ENCODE measurements at places on chromosomes 7 and 10.
A peak's percentile ranks its signal among the peaks of the same experiment; 100 is the strongest.

GRCh38 chr7:28182071-28182471 lies 1.5 kb upstream of the JAZF1 start:
- DNase-seq = no peak

DNA sequence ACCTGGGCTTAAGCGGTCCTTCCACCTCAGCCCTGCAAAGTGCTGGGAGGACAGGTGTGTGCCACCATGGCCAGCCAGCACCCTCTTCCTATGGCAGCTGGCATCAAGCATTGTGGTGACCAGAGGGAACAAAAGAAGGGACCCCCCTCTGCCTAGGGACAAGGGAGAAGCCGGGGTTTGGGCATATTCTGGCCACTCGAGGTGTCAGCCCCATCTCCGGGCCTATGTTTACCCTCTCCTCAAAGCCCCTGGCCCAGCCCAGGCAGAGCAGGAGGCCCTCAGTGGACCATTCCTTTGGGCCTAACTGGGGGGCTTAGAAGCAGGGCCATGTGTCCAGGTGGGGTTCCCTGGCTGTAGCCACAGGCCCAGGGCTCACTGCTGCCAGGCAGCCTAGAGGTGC lies 23.9 kb downstream of the VSIR start:
- DNase-seq = no peak

DNA sequence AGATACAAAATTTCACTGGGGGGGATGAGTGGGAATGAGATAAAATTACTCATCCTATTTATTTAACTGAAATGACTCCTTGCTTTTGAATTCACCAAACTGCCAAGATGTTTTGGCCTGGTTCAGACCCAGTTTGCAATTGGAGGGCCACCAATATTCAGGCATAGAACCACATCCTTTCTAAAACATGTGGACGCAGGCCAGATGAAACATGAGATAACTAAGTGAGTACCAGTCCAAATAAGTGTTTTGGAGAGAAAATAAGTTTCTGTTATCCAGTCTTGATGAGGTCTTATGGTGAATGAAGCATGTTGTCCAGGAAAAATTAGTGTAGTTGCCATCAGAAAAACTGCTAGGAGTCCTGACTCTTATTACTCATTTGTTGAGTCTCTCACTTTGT lies 36.3 kb upstream of the PDK4 start:
- DNase-seq = no peak

DNA sequence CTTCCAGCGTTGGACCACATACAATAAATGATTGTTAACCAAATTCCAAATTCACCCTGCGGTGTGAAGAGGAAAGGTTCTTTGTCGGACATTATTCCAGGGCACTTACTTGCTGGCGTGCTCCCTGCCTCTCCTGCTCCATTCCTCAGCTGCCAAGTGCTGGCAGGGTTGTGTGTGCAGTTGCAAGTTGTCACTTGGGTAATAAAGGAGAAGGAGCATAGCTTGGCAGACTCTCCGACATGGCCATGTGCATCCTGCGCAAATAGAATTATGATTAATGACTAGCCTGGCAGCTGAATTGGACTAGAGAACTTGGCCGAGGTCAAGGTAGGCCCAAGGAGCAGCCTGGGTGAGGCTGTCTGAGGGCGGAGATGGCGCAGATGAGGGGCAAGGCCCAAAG lies 92.3 kb upstream of the ELMO1 start:
- DNase-seq = no peak

DNA sequence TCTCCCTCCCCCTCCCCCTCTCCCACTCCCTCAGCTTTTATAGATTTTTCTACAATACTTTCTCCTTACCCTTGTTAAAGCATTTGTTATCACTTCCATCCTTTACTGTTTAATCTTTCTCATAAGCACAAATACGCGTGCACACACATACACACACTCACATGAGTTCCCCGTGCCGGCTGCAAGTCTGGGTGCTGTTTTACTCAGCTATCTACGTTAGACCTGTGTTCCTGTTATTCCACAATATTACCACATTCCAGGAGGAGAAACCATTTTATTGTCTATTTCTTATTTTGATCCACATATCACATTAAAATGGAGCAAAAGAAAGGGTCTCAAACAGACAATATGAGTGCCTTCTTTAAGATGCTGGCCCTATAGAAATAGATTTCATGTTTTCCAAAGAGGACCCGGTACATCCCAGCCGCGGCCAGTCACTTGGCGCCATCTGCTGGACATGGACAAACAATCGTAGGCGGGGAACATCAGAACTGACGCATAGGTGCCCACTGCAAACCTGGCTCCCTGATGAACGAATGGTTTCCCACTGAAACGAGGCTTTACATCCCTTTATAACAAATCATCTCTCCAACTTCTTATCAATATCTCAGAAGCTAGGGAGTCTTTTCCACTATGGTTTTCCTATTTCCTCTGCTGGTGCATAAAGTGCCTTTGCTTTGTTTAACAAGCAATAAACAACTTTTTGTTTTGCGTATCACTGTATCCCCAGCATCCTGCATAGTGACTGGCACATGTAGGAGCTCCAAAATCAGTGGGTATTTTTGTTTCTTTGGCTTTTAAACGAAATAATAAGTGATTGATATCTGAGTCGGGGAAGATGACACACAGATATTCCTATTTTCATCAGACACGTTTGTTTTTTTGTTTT lies 25.2 kb upstream of the OPTN start:
- DNase-seq = peak; percentile 31

- no peak for DNase-seq
Measured at GRCh38 chr7:111089822-111090426, 1.0 kb upstream of the LRRN3 start.

GRCh38 chr10:12797471-12798262 lies 203.8 kb downstream of the CCDC3 start:
- DNase-seq = no peak

GRCh38 chr10:131901181-131901829 lies 497 bp downstream of the PPP2R2D start:
- peak; percentile 42 for DNase-seq

DNA sequence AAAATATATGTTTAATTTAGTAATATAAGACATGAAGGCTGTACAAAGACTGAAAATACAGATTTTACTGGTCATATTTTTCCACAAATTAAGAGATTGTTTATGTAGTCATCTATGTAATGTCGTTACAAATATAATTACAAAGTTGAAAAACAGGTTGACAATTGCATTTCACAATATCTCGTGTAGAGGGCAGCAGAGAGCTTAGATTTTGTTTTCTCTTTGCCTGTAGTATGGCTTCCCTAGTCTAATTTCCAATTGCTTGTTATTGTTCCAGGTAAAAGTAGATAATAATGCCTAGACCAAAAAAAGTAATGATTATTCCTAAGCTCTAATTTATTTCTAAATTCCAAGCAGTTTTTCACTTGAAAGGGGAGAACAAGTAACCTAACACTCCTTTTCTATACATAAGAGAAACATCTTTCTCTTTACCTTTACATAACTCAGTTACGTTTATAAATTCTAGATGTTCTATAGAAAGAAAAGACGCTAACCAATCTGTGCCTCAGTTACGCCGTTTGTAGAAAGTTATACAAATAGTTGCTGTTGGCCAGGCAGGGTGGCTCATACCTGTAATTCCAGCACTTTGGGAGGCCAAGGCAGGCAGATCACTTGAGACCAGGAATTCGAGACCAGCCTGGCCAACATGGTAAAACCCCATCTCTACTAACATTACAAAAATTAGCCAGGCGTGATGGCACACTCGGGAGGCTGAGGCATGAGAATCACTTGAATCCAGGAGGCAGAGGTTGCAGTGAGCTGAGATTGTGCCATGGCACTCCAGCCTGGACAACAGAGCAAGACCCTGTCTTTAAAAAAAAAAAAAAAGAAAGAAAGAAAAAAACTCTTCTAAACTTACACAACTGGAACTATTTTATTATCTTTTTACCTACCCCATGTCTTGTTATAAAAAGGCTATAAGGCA lies 30.0 kb downstream of the NET1 start:
- no peak for DNase-seq
